ENCODE measurements at places on chromosomes 2 and 18.
A peak's percentile ranks its signal among the peaks of the same experiment; 100 is the strongest.

DNA sequence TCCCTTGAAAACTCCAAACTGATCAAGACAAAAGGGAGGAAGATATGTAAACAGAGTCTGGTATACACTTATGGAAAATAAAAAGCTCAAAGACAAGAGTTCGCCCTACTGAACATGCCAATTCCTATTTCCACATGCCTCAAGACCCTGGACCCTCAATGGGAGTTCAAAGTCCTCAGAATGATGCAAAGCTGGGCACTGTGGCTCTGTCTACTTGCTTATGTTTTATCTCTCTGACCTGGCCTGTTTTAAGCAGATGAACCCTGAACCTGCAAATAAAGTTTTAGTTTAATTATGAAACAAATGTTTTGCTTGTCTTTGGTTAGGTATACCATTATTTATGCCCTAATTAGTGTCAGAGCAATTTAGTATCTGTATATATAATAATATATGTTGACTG is 22.6 kb downstream of the NR4A2 start:
- DNase-seq: no peak

DNA sequence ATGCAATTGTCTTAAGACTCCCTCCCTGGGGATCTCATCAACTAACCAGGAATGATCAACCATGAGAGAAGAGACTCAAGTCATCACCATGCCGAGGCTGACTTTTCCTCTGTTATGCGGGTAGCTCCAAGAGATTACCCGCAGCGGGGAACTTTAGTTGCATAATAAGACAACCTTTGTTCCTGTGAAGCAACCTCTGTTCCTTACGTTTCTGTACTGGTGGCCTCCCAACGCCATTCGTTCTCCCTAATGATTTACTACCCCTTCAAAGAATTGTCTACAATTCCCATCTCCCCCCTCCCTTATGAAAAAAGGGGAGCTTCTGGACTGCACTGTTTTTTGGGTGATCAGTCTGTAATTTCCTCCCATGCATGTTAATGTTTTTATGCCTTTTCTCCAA is 66.1 kb upstream of the LRPPRC start:
- no peak for DNase-seq

DNA sequence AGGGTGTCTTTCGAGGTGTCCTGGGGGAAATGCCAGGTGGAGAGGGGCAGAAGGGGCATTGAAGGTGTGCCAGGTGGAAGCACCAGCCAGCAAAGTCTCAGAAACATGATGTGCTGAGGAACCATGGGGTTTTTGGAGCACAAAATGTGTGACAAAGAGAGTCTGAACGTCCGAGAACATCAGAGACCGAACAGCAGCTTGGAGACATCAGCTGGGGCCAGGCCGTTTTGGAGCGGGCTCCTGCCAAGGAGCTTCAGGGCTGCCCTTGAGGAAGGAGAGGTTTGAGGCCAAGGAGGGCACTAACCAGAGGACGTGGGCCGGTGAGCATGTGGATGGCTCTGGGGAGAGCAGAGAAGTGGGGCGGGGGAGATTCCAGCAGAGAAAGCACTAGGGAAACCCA is 5.3 kb upstream of the MBP start:
- DNase-seq: no peak

GRCh38 chr18:47407736-47408135 is 156.3 kb upstream of the SKOR2 start:
- no peak for DNase-seq

- DNase-seq: no peak
These were observed 537 bp upstream of the ZC3H15 start for GRCh38 chr2:186485576-186485870.

GRCh38 chr2:178282075-178282815 is 87.9 kb downstream of the OSBPL6 start:
- no peak for DNase-seq

- DNase-seq: no peak
These were observed 138.8 kb upstream of the ITGA6 start for GRCh38 chr2:172288603-172289002.

GRCh38 chr2:64525317-64525613 is 1.1 kb downstream of the AFTPH start:
- no peak for DNase-seq

- no peak for DNase-seq
These were observed 3.0 kb upstream of the ASB1 start for GRCh38 chr2:238423561-238424312.

GRCh38 chr2:205752296-205752820 is 70.1 kb downstream of the NRP2 start:
- no peak for DNase-seq

GRCh38 chr2:119487434-119488244 is 36.6 kb downstream of the SCTR start:
- DNase-seq: no peak

DNA sequence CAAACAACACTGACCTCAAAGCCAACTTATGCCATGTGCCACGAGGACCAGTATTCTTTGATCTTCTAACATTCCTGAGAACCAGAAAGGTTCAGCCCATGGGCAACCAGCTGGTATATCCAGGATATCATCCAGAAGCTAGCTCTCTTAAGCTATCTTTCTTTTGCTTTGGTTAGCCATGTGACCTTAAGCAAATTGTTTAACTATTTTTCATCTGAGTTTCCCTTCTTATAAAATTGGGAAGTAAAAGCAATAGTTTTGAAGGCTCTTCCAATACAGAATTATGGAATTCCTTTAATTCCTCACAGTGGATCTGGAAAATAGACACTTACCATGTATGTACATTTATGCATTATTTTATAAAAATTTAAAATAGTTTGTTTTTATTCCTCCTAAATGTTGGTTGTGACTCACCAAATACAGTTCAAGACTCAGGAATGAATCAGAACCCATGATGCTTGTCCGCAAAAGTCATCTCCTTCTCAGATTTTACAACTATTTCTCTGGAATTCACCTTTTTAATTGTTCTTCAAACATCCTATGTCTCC is 435.7 kb downstream of the ZEB2 start:
- DNase-seq: no peak

DNA sequence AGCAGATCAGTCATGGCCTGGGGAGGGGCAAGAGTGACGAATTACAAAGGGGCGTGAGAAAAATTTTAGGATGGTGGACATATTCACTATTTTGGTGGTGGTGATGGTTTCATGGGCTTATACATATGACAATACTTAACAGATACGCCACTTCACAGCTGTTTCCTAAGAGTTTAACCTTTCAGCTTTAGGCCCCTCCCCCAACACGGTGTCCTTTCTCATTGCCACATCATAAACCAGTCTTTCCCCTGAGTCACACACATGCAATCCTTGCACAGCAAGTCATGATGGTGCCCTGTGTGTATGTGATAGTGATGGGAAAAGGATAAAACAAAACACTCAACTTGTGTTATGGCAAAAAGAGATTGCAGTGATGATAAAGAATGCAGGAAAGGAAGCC is 47.6 kb upstream of the IL1R1 start:
- no peak for DNase-seq

DNA sequence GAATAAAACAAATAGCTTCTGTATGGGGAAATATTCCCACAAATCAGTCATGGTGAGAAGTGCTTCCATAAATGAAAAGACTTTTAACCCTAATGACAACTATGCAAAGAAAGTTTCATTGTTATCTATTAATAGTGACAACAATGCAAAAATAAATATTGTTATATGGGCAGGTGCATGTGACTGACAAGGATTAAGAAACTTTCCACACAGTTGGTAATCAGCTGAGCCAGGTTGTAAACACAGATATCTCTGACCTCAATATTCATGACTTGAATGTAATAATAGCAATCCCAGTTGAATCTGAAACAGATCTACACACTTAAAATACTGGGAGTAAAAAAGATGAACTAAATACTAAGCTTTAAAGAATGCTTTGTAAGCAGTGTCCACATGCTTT is 517.0 kb upstream of the SOX11 start:
- DNase-seq: no peak

DNA sequence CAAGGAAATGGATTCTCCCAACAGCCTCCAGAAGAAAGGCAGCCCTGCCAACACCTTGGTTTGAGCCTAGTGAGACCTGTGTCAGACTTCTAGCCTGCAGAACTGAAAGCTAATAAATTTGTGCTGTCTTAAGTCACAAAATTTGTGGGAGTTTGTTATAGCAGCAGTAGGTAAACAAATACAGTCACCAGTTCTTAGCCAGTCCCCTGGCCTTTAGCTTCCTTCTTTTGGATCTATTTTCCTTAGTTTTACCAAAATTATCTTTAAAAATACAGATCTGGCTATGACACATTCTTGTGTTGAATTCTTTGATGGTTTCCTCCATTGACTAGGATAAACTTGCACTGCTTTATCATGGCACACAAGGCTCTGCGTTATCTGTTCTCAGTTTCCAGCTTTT is 697.9 kb upstream of the FANCL start:
- DNase-seq: no peak

DNA sequence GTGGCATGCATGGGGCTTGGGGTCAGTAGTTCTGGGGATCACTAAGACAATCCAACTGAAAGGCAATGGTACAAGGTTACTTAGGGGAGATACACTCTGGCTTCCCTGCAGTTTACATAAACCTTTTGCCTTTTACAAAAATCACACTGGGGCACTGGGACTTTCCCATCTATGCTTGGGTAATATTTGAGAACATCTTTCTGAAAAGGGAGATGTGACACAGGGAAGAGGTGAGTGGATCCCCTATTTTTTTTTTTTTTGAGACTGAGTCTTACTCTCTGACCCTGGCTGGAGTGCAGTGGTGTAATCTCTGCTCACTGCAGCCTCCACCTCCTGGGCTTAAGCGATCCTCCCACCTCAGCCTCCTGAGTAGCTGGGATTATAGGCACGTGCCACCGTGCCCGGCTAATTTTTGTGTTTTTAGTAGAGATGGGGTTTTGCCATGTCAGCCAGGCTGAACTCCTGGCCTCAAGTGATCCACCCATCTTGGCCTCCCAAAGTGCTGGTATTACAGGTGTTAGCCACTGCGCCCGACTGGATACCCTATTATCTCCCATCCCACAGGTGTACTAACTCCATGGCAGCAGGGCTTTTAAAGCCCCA is 82.8 kb upstream of the DNMT3A start:
- DNase-seq: no peak

GRCh38 chr2:232027530-232027929 is 66.0 kb downstream of the DIS3L2 start:
- DNase-seq: no peak

- no peak for DNase-seq
These were observed 221.5 kb upstream of the NCKAP5 start for GRCh38 chr2:133789743-133790142.

GRCh38 chr2:44774826-44775492 is 166.5 kb upstream of the SIX3 start:
- no peak for DNase-seq

GRCh38 chr2:35522450-35522849 is 833.1 kb upstream of the CRIM1 start:
- DNase-seq: no peak

DNA sequence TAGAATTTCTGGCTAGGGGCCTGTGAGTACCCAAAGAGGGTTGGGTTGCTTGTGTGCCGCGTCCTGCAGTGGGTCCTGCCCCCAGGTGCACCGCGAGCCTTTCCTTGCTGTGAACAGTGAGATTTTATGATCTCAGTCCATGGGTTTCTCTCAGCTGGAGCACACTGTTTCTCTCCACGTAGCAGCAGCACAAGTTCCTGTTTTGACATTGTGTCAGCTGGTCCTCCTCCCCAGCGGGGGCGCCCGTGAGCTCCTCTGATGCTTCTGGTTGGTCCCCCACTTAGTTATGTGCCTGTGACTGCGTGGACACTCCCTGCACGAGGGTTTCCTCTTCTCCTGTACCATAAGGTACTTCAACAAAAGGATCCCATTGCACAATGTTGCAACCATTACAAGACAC is 29.8 kb downstream of the TSHZ1 start:
- DNase-seq: no peak

GRCh38 chr2:176507786-176508185 is 238.5 kb downstream of the MTX2 start:
- no peak for DNase-seq

- DNase-seq: no peak
These were observed 10.3 kb downstream of the TUBB6 start for GRCh38 chr18:12318334-12318697.

DNA sequence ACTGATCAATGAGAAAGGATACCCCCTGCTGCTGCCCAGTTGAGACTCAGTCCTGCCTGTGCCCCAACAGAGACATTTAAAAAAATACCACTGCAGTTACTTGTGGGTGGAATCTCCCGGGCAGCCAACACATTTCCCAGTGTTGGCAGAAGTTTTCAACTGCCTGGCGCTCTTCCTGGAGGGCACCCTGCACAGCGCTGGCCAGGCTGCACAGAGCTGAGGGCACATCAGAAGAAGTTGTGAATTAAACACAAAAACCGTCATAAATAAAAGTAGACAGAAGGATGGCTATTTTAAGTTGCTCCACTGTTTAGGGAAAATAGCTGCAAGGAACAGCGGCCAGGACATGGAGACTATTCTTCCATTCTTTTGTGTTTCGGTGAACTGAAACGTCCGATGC is 110.2 kb upstream of the THOC1 start:
- no peak for DNase-seq

GRCh38 chr2:177783835-177784744 is 288.5 kb downstream of the PDE11A start:
- DNase-seq: no peak

DNA sequence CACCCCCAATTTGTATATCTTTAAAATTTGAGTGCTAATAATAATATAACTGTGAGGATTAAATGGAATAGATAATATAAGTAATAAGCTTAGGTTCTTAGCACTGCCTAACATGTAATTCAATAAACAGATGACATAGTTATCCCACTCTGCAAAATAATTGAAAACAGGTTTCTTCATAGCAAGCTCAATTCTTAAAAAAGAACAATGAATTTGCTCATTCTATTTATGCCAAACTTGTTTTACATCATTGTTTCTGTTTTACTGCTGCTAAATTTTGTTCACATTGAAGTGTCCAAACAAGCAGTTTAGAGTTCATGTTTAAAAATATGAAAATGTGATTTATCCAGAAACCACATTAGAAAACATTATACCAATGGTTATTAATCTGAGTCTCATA is 217.0 kb downstream of the MBD5 start:
- DNase-seq: no peak

DNA sequence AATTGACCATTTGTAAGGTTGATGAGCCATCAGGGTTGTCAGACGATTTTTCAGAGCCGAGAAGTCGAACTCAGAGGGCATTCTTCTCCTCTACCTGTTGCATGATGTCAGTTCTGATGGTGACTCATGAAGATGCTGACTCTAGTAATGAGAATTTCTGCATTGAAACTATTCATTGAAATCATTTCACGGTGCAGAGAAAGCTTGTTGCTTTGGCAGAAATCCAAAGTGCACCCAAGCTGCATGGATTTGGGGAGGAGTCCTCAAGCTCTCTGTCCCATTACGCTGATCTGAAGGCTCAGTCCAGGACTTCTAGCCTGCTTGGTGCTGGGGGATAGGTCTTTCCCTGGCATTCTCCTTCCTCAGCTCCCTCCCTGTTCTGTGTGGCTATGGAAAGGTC is 125.7 kb upstream of the PXDN start:
- no peak for DNase-seq

GRCh38 chr2:202378001-202378400 is 1.9 kb downstream of the BMPR2 start:
- DNase-seq: no peak

- peak; percentile 43 for DNase-seq
These were observed at the start of gene KCNS3 for GRCh38 chr2:17878281-17879136. Gene KCNS3, plus strand, starts transcription at chr2:17878667. Its CDS starts 52,342 bp downstream, at chr2:17931009.

- DNase-seq: no peak
These were observed 21.7 kb downstream of the KIAA1328 start for GRCh38 chr18:36850527-36851201.

GRCh38 chr2:82857967-82858366 is 1601.1 kb downstream of the SUCLG1 start:
- DNase-seq: peak; percentile 26

GRCh38 chr2:224612578-224612977 is 27.4 kb upstream of the CUL3 start:
- no peak for DNase-seq

GRCh38 chr18:45801416-45802004 is 24.0 kb upstream of the SIGLEC15 start:
- no peak for DNase-seq

Measured in right hindlimb (tissue), 1 donor.